ENCODE measurements at places on chromosomes 12 and 14. TPM values are rescaled to one million over a fixed set of nuclear protein-coding genes. Genes with fewer than 3 reads are reported as not detected.

- DNase-seq, result peak; percentile 79
Observed at GRCh38 chr12:57738661-57739237, at the start of gene AGAP2. AGAP2 (minus strand) TSS chr12:57738742; CDS start chr12:57738246, 496 bp downstream.

- peak; percentile 77 for DNase-seq
Observed at GRCh38 chr14:93655078-93655750, 133.1 kb downstream of the PRIMA1 start.

DNA sequence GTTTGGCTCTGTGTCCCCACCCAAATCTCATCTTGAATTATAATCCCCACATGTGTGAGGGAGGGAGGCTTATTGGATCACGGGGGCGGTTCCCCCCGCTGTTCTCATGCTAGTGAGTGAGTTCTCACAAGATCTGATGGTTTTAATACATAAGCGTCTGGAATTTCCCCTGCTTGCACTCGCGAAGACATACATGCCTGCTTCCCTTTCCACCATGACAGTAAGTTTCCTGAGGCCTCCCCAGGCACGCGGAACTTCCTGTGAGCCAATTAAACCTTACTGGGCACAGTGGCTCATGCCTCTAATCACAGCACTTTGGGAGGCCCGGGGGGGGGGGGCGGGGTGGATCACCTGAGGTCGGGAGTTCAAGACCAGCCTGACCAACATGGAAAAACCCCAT, 60.8 kb downstream of the R3HDM2 start:
- DNase-seq, result no peak

DNA sequence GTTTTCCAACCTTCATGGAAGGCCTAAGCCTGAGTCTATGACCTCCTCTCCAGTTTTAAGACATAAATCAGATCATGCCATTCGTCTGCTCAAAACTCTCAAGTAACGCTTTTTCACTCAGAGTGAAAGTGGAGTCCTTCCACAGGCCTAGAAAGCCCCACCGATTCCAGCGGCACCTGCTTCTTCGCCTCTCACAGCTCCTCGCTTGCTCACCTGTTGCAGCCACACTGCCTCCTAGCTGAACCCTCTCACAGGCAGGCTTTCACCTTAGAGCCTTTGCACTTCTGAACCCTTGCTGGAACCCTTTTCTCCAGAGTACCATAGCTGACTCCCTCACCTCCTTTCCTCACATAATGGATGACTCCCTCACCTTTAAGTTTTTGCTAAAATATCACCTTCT, 301.1 kb downstream of the ZFP36L1 start:
- DNase-seq, result no peak

GRCh38 chr14:65915125-65915524, 502.6 kb downstream of the FUT8 start:
- DNase-seq, result no peak

GRCh38 chr12:75350413-75350812, 15.9 kb downstream of the GLIPR1L1 start:
- no peak for DNase-seq

GRCh38 chr12:48680861-48681260, 1.2 kb downstream of the KANSL2 start:
- no peak for DNase-seq

SYNE3 gene
- polyA plus RNA-seq, result 9.1 TPM

UNC79 gene
- 0.24 TPM for polyA plus RNA-seq

CLEC4C gene
- polyA plus RNA-seq, result not detected

DCN gene
- polyA plus RNA-seq, result 2,946 TPM

SPSB2 gene
- 7.1 TPM for polyA plus RNA-seq

MFAP5 gene
- 158 TPM for polyA plus RNA-seq

CIDEB gene
- polyA plus RNA-seq, result 8.9 TPM

Data from muscle of leg (tissue), 16 donors.